ENCODE measurements at places on chromosomes 5 and 9.

DNA sequence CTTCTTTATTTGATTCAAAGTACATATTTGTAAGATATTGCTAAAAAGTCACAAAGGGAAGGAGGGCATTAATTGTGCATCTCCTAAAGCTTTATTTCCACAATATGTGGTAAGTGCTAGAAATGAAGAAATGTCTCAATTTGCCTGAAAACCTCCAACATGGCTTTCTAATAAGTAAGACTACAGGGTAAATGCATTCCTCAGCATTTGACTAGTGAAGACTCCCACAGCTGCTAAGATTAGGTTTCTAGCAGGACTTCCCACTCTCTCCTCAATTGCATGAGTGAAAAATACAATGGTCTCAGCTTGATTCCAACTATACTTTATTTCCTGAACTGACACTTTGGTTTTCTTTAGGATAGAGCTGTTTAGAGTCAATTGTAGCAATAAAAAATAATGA is 162.1 kb downstream of the ELAVL2 start:
- no peak for DNase-seq

DNA sequence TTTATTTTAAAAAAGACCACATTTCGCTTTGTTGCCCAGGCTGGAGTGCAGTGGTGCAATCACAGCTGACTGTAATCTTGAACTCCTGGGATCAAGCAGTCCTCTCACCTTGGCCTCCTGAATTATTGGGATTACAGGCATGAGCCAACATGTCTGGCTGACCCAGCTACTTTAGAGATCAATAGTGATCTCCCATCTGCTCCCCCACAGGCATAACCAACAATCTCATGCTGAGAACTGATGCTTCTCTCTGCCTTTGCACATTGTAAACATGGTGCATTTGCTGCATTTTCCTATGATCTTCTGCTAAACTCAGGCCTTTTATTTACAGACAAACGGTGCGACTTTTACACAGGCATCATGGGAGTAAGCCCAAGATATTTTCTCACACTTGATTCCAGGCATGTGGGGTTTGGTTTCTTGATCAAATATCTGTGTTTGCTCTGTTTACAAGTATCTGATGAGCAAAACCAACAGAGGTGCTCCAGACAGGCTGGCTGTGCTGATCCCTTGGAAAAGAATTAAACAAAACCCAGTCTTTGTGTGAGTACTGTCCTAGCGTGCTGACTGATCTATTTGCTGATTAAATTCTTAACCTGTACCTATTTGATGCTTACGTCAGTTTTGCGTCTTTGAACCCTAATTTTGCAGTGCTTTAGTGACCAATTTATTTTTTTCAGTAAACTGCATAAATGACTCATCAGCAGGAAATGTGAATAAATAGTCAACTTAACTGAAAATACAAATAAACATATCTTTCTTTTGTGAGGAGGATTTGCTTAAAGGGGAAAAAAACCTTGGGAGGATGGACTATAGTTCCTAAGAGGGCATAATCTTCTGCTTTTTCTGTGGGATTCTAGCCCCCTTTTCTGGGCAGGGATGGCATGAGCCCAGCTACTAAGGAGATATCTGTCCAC is 191.7 kb upstream of the NR3C1 start:
- DNase-seq, result no peak

- no peak for DNase-seq
These were observed 2.0 kb downstream of the RASGEF1C start for GRCh38 chr5:180206993-180207392.

GRCh38 chr5:61582205-61582820 is 250.3 kb downstream of the ZSWIM6 start:
- DNase-seq, result no peak

DNA sequence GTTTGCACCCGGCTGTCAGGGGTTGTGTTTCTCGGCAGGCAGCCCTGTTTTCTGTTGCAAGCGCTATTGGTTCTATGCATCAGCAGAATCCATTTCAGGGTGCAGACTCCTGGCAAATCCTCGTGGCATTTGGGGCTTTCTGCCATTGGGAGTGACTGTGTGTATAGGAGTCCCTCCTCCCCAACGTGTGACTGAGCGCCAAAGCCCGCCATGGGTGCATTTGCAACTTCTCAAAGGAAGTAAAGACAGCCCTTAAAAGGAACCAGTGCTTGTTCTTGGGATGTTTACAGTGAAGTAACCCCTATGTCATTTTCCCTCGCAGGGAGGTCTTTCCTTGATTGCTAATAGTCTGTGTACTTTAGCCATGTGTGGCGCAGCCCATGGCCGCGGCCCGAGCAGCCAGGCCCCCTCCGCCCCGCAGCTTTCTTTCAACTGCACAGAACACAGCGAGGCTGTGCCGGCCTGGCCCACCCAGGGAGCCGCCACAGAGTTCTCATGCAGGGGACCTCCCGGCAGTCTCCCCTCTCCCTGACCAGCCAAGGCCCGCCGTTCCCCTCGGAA is 175.6 kb downstream of the HSD17B3 start:
- DNase-seq, result no peak

DNA sequence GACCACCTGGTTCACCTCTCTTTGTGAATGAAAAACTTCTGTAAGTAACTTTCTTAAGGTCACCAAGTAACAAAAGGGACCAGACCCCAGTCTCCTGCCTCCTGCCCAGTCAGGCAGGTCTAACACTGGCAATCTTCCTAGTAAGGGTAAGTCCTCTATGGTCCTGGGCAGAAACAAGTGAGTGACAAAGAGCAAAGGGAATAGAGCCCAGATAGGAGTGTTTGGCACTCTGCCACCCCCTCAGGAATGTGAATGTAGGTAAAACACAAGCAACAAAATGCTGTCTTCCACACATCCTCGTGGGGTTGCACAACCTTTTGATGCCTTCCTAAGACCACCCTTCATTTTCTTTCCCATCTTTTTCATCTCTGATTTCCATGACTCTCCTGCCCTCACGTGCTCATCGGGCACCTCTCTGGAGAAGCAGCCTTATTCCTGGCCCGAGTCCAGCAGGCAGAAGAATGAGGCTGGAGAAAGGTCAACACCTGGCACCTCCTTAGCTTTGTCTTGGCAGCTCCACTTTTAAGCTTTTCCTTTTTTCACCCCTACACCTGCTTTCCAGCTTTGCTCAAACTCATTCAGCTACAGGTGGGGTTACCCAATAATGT is 90.2 kb upstream of the LHFPL2 start:
- DNase-seq, result no peak

GRCh38 chr9:107261106-107261505 is 22.0 kb upstream of the RAD23B start:
- no peak for DNase-seq

DNA sequence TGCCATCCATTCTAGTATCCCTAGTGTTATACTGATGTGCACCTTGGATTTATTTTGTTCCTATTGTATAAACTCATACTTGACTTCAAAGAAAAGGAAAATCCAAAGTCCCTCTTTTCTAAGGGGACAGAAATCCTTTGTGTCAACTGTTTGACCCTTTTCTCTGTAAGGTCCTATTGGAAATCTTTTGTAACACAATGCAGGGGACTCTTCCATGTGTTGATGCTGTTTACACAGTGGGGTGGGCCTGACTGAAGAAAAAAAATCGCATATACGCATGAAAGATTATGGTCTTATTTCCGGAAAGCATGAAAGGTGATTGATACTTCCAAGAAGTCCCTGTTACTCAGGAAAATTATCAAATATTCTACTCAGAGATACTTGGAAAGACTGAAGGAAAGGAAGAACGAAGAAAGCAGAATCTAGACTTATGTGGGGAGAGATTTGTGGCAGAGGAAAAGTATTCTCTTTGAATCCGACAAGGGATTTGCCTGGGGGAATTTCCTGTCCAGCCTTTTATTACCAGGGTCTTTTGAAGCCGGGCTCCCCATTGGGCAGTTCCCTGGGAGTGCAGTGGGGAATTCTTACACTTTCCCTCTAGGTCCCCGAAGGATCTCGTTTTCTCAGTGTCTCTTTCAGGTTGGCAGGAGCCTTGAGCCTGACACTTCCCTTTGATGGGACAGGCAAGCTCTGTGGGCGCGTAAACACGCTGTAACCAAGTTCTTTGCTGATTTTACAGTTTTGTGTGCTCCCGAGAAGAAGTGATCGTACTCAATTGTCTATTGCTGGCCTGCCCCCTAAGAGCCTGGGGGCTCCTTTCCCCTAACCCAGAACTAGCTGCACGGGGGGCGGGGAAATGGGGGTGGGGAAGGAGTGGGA is 779 bp upstream of the VCAN start:
- no peak for DNase-seq

DNA sequence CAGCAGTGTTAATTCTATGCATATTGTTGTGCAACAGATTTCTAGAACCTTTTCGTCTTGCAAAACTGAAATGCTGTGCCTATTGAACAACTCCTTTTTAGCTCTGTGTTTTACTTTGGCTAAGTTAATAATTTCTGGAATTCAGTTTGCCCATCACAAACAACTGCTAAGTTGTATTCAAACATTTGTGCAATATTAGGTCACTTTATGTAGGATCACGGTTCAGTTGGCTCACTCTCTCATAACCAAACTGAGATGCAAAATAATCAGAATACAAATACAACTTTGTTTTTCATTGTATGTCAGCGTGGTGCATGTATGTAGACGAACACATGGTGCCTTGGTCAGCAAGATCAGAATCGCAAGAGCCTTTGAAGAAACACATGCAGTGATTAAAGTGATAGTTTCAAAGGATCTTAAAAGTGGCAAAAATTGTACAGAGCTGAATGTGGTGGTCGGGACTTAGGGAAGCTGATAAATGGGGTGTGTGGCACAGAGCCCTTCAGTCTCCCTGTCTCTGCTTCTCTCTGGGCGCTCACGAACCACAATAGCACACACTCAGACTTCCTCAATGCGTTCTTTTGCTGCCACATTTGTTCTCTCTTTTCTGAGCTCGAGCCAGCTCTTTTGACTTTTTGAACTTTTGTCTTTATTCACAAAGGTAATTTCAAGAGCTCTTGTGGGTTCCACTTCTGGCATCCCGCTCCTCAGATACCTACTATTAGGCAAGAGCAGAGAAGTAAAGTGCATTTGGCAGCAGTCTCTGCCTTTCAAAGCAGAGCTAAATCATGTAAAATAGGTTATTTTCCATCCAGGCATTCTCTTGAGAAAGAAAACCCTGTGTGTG is 112.4 kb upstream of the CTSL start:
- peak; percentile 25 for DNase-seq

- DNase-seq, result no peak
These were observed 59.1 kb downstream of the C9orf152 start for GRCh38 chr9:110148891-110149290.

GRCh38 chr5:10248378-10249260 is 1.1 kb downstream of the ATPSCKMT start:
- no peak for DNase-seq

GRCh38 chr9:120892748-120893610 is 16.0 kb upstream of the PHF19 start:
- peak; percentile 96 for DNase-seq

- DNase-seq, result no peak
These were observed 59.4 kb downstream of the FBN2 start for GRCh38 chr5:128478386-128479368.

- DNase-seq, result no peak
These were observed 158.9 kb downstream of the RMI1 start for GRCh38 chr9:84139296-84140070.

DNA sequence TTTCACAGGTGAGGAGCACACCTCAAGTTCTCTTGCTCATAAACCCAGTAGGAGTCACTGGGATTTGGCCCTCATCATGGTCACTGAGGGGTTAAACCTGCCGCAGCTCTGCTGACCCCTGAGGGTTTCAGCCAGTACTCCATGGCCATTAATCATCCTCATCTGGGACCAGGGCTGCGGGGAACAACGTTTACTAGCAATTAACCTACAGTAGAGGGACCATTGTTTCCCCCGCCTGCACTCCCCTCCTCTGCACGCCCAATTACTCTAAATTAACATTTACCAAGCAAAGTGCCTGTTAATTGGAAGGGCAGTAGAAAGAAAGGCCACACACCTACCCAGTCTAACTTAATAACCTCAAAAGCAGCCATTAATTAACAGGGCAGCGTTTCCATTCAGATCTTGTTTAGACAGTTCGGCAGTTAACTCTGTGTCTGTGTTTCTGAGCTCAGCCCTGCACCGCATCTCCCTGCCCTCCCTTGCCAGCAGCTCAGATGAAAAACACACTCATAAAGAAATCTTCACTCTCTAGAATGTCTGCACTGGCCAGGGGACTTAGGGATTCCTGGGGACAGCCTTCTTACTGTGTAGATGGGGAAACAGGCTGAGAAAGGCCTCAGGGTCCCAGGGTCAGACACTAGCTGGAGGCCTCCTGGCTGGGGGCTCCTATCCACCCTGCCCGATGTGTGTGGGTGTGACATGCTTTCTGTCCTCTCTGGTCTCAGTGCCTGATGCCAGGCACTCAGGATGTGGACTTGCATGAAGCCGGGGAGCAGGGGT is 51.6 kb downstream of the ALG2 start:
- DNase-seq, result no peak

- no peak for DNase-seq
These were observed 4.0 kb upstream of the ZBTB34 start for GRCh38 chr9:126856326-126856877.

DNA sequence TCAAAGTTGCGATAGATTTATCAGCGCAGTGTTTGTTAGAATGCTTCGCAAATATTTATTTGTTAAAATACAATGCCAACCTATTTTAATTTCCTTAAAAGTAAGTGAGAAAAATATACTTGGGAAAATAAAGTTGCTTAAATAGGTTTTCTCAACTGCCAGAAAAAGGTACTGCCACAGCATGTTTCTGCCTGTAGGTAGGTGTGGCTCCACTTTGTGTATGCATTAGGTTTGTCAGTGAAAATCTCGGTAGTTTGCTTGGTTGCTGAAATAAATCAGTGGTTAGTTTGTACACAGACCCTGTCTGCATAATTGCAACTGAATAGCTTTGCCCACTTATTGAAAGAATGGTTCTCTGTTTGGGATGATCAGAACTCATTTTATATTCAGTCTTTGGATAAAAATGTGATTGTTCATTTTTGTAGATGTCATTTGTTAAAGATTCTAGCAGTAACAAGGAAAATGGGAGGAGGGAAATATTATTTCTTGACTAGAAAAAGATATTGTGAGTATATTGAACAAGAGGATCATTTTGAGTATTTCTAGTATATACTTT is 25.7 kb downstream of the C9orf85 start:
- no peak for DNase-seq

DNA sequence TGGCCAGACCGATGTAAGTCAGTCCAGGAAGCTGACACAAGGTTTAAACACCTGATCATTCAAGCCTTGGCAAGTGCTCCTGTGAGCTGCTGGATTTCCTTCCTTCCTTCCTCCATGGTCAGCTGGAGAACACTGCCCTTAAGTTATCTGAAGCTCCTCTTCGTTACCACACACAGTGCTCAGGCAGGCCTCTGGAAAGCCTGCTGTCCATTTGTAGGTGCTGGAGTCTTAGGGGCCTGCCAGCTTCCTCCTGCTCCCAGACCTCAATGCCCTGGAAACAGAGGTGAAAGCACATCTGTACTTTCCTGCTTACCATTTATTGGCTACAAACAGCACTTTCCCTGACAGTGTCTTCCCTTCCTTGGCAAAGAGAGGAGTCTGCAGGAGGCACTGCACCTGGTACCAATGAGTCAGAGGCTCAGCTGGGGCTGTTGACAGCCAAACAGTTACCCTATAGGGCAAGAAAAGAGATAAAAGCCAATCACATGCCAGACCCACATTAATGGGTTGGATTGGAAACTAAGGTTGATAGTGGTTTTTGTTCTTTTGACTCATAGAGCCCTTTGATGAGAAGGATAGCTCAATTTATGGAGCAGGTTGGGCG is 72.6 kb upstream of the PUM3 start:
- no peak for DNase-seq
